ACHN (cell line): ENCODE measurements at places on chromosomes 2 and 18.

GRCh38 chr2:102289129-102289528 lies 22.2 kb upstream of the IL1RL1 start:
- DNase-seq, result no peak

DNA sequence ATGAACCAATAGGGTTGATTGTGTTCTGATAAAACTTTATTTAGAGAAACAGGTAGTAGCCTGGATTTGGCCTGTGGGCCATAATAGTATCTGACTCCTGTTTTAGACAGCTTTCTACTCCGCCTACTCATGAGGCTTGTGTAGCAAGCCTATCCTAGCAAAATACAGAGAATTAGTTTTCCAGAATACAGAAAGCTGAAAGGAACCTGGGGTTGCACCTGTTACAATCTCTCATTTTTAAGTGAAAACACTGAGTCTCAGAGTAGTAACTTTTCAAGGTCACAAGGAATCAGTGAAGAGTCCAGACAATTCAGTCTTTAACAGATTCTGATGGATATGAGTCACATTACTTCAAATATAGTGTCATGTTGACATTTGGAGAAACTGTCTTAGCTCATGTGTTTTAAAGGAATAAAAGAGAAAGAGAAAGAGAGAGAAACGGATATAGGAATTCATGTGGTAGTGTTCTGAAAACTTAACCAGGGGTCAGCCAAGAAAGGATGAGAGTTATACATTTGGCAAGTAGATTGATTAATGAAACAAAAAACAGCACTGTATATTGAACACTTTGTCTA lies 17.0 kb downstream of the ARHGAP28 start:
- peak; percentile 31 for DNase-seq

GRCh38 chr18:62844850-62845643 lies 129.7 kb downstream of the PHLPP1 start:
- no peak for DNase-seq

DNA sequence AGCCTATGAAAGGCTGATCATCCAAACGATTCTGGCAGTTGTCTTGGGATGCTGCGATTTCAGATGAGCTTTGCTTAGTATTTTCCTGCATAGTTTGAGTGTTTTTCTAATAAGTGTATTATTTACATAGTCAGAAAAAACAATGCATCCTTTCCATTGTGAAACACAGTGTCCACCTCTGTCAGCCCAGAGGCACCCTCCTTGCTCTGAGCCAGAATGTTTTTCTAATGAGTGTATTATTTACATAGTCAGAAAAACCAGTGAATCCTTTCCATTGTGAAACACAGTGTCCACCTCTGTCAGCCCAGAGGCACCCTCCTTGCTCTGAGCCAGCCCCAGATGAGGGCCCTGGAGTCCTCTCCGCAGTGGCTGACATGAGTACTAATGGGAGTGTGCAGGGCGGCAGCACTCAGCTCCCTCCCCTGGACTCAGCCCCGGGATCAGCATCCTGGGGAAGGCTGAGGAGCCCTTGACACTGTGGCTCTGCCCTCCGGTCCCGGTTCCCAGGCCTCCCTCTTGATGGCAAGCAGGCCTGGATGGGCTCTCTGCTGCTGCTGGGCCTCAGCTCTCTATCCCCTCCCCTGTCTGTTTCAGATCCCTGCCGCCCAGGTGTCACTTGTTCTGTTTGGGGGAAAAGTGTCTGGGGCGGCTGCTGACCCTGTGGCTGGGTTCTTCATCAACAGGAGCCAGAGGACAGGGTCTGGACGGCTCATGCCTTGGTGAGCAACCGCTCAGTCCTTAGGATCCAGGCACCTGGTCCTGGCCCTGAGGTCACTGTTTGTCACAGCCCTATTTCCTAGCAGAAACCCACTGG lies 5.9 kb downstream of the MFSD2B start:
- DNase-seq, result peak; percentile 42

DNA sequence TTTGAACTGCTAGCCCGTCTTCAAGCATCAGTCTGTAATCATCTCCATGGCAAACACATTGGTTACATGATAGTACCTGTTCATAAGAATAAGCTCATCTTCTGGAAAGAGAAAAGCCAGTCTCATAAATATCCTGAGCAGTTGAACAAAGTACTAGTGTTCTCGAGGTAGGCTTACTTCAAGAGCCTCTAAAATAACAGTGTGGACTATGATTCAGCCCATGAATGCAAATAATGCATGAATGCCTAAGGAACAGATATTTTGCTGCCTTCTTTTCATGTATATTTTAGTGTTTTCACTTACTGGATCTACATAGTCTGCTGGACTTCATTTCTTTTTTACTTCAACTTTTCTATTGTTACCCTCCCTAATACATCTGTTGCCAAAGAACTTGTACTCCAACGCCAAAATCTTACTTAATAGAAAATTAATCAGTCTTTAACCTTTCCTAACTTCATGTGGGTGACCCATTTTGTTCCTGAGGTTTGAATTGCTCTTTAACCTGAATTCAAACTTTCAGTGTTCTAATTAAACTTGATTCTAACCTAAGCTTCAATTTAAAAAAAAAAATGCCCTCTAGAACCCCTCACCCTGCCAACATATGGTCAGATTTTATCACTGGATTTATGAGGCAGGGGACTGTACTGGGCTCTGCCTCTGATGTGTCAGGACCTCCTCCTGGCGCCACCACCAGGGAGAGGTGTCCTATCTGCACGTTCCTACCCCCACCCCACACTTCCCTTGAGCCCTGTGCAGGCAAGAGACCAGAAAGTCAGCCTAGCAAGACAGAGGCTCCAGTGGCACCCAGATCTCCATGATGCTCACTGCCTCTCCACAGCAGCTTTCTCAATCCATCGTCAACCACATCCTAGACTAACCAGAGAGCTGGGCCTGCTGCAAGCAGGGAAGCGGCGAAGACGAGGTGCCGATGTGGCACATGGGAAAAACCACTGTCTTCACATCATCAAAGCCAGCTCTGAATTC lies 264.7 kb upstream of the ID2 start:
- DNase-seq, result no peak

GRCh38 chr2:226671141-226671676 lies 128.4 kb downstream of the IRS1 start:
- DNase-seq, result no peak

DNA sequence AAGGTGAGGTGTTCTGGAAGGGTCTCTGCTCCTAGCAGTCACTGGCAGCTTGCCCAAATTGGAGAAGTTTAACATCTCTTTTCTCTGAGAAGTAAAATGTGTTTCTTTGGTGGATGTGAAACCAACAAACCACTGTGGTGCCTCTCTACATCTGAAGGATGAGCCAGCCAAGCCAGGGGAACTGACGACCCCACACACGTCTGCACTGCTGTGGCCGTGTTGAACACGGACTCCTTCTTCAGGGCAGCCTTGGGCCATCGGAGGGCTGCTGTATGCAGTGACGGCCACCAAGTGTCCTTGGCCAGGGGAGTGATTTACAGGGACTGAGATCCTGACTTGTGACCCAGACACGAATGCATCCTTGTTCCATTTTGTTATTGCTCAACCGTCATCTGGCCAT lies 207.8 kb downstream of the ACKR3 start:
- no peak for DNase-seq

GRCh38 chr2:60306267-60306861 lies 247.1 kb downstream of the BCL11A start:
- no peak for DNase-seq

DNA sequence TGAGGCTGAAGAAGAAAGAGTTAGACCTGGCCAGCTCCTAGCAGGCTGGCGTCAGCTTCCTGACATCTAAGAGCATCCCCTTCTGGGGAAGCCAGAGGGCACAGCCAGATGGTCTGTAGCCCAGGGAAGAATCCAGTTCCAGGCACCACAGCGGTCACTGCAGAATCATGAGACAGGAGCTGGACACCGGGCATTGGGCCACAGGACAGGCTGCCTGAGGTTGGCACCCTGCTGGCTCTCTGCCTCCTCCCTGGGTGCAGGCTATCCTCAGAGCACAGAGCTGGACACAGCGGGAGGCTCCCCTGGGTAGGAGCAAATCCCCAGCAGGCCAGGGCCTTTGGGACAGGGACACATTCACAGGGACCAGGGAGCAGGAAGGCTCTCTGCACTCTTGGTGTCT lies 19.8 kb upstream of the ATOH8 start:
- no peak for DNase-seq

DNA sequence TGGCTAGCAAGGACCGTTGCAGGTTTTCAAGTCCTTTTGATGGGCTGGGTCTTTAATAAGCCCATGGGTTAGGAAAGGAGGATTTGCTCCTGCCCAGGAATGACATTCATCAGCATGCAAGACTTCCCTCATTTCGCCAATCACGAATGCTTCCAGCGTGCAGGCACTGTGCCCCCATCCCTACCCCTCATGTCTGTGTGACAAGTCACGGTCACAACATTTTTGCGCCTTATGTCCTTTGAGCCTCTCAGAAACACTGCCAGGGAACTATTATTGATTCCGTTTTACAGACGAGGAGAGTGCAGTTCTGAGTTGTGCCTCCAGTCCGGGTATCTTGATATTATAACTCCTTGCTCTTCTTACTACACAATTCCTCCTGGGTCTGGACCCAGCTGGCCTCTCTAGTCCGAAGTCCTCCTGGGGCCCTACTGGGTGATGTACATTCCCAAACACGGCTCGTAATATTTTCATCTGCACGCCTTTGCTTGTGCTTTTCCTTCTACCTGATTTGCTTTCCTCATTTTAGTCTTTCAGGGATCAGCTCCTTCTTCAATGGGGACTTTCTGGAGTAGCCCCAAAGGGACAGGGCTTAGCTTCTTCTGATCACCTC lies 101.8 kb upstream of the MYCN start:
- DNase-seq, result no peak

DNA sequence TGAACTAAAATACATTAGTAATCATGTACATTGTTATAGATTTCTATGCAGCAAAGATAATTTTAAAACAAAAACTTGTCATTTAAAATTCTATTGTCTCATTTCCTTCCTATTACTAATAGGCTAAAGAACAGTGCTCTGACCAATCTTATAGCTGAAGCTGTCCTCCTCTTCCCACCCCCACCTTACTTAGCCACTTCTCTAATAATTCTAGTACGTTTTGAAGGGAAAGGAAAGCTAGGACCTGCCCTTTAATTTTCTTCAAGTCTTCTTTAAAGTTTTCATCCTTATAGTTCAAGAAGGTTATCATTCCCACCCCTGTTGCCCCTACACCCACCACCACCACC lies 121.6 kb downstream of the RBMS1 start:
- DNase-seq, result no peak

DNA sequence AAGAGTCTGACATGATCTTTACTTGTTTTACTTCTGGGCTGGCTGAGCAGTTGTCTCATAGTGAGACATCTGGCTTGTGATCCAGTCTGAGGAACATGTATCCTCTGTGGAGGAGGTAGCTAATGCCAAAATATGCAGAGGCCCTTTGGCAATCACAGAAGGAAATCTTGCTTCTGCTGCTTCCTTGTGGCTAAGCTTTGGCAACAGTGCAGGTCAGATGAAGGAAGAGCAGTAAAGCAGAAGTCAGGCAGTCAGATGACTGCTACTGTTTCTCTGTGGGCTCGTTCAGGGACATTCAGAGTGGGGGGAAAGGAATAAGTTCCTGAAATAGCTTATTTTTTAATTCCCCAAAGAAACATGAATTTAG lies 22.3 kb downstream of the DOK1 start:
- no peak for DNase-seq

DNA sequence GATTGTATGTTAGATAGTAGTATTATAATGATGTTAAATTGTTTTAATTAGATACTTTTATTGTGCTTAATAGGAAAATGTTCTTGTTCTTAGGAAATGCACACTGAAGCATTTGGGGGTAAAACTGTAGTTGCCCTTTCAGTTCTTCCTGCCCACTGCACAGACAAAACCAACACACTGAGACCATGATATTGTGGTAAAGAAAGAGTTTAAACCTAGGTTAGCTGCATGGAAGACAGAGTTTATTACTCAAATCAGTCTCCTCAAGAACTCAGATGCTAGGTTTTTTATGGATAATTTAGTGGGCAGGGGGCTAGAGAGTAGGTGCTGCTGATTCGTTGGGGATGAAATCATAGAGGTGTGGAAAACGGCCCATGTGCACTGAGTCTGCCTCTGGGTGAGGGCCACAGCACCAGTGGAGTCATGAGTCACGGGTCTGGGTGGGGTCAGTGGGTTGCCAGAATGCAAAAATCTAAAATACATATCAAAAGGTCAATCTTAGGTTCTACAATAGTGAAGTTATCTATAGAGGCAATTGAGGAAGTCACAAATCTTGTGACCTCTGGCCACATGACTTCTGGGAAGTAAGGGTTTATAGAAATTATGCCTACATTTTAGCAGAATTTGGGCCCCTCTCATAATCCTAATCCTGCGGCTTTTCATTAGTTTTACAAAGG lies 283.4 kb upstream of the FBXO11 start:
- no peak for DNase-seq

DNA sequence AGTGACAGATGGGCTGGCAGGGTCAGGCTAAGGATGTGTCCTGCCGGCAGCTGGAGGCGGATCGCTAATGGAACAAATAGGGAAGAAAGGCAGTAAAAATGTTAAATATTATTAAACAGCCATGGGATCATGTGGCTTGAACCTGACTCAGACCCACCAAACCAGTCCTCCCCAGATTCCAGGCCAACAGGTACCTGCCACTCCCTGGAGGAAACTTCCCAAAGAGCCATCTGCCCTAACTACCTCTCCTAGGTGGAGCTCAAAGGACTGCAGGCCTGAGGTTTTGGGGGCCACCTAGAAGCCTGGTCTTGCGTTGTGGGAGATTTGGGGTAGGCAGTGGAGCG lies 34.3 kb downstream of the CIB4 start:
- no peak for DNase-seq

DNA sequence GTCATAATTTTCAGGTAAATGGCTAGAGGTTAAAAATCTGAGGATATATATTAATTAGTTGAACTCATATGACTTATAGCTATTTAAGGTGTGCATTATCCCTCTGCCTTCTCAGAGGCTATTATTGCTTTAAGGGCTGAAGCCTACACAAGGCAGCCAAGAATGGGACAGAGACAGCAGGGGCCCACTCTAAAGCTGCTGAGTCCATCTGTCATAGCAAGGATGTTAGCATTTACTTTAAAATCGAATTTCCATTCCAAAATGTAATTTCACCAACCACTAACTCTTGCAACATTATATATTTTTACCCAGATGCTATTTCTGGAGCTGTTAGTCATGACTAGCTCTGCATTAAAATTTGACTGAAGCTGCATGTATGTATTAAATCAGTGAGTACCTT lies 236.3 kb upstream of the FSIP2 start:
- no peak for DNase-seq

DNA sequence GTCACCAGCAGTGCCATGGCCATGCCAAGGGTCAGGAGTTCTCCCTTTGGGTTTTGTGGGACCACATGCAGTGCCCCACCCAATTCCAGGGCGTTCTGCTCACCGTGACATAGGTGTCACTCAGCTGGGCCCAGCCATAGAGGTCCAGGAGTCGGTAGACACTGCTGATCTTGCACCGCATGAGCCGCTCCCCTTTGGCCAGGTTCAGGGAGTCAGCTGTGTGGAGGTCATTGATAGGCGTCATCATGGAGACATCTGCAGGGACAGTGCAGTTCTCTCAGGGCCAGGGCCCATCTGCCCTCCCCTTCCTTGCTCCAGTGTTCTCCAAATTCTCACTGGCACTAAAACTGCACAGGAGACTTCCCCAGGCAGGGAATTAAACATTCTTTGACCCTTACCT lies 71.9 kb downstream of the ADD2 start:
- DNase-seq, result no peak

GRCh38 chr2:94871226-94872087 lies at the start of gene TEKT4:
TEKT4 (plus strand) TSS chr2:94871430; CDS start chr2:94871580, 150 bp downstream.
- peak; percentile 24 for DNase-seq

GRCh38 chr2:215290980-215291599 lies 20.8 kb upstream of the ATIC start:
- DNase-seq, result no peak
